Progenitor cell of endocrine pancreas (in vitro differentiated cells): ENCODE measurements at places on chromosomes 3 and 15. TPM values are rescaled to one million over a fixed set of nuclear protein-coding genes. Genes with fewer than 3 reads are reported as not detected.

The CPB1 gene
- not detected in 2 replicates for total RNA-seq

The MB21D2 gene
- 12.5 and 13.4 TPM in 2 replicates for total RNA-seq

GRCh38 chr3:115843206-115843605 is 219.9 kb downstream of the GAP43 start:
- DNase-seq = no peak

The RBP2 gene
- not detected in 2 replicates for total RNA-seq

GRCh38 chr3:71511037-71511436 is 72.5 kb downstream of the FOXP1 start:
- no peak for DNase-seq

GRCh38 chr15:47386459-47386858 is 330.8 kb upstream of the SEMA6D start:
- DNase-seq = no peak

GRCh38 chr3:118577055-118577777 is 457.4 kb downstream of the IGSF11 start:
- DNase-seq = no peak

- no peak for DNase-seq
Measured at GRCh38 chr15:40879609-40880008, 5.6 kb upstream of the RHOV start.

The ARL14 gene
- total RNA-seq = 0.50 and 1.00 TPM in 2 replicates

The SLC6A11 gene
- total RNA-seq = 0.19 and 0.22 TPM in 2 replicates

The RRP9 gene
- 22.5 and 24.0 TPM in 2 replicates for total RNA-seq

DNA sequence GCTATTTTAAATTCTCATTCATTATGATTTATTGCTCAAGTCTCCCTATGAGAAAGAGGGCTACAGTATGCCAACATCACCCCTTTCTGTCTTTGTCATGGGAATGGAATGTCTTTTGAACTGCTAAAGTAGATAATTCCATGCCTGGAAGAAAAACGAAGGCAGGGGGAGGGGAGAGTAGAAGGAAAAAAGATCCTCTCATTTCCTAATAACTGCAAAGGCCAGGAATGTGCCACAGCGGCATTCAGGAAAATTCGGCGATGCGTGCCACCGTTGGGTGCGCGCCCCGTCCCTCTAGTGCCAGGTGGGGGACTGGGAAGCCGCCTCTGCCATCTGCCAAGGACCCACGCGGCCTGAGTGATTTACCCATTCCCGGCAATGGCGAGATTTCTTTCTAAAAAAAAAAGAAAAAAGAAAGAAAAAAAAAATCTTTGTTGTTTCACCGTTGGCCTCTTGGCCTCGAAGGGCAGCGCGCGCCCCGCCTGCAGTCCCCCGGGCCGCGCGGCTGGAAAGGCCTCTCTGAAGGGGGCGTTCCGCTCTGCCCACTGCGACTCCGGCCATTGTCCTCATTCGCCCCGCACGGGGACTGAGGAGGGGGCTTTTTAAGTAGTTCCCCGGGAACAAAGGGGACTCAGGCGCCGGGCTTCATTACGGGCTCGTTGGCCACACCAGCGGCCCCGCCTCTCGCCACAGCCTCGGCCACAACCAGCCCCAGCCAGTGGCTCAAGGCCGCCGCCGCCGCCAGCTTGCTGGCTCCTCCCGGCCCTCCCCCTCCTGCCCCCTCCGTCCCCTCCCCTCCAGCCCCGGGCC is 54.5 kb downstream of the CPN2 start:
- DNase-seq = peak; percentile 52

The CISH gene
- 4.9 and 5.2 TPM in 2 replicates for total RNA-seq

- no peak for DNase-seq
Measured at GRCh38 chr15:91253605-91254004, 153.5 kb downstream of the SV2B start.

The PLCB2 gene
- 2.5 and 2.8 TPM in 2 replicates for total RNA-seq

DNA sequence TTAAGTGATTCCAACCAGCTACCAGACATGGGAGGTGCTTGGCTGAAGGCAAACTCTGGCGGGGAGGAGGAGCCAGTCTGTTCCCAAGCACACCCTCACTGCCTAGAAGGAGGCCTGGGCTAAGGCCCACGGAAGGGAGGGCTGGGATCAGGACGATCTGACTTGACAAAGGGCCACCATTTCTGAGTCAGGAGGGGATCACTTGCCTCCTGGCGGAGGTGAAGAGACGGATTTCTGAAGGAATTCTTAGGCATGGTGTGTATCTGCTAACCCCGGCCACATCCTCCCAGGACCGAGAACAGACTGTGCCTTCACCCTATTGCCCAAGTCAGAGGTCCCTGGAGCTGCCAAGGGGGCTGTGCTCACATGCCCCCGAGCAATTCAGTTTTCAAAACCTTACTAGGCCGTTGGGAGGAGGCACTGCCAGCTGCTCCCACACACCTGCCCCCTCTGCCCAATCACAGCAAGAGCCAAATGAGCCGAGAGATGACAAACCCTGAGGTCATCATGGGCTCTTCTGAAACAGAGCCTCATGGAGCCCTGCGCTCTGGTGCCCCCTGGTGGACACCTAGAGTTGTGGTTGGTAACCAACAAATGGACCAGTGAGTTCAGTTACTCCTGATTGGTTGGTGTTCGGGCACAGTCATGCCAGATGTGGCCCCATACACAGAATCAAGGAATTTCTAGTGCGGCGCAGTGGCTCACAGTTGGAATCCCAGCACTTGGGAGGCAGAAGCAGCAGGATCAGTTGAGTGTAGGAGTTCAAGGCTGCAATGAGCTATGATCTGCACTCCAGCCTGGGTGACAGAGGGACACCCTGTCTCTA is 6.5 kb upstream of the TNK2 start:
- DNase-seq = peak; percentile 86

DNA sequence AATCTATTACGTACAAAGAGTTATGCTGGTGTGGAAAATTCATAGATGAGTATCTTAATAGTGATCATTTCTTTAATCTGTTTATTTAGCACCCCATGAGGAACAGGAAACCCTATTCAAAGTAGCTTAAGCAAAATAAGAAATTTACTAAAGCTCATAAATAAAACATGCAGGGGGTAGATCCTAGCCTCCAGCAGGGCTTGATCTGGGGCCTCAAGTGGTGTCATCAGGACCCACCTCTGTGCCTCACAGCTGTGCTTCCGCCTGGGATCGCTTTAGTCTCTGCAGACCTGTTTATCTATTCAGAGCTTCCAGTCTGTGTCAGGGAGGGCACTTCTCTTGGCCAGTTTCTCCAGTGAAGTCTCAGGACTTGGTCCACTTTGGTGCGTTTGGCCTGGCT is 171.0 kb upstream of the SLC24A5 start:
- DNase-seq = no peak

The CBLB gene
- 64.1 and 69.8 TPM in 2 replicates for total RNA-seq

- no peak for DNase-seq
Measured at GRCh38 chr3:32913790-32914446, 37.5 kb upstream of the CCR4 start.

The FSIP1 gene
- total RNA-seq = 1.6 and 2.5 TPM in 2 replicates

The LMAN1L gene
- total RNA-seq = not detected in 2 replicates

- no peak for DNase-seq
Measured at GRCh38 chr15:41782371-41783282, 8.3 kb downstream of the MAPKBP1 start.

- DNase-seq = no peak
Measured at GRCh38 chr3:149016669-149017541, 25.6 kb downstream of the GYG1 start.
